ENCODE measurements at places on chromosomes 4 and X.
A peak's percentile ranks its signal among the peaks of the same experiment; 100 is the strongest.

- DNase-seq: no peak
Measured at GRCh38 chr4:174658246-174658645, 136.0 kb upstream of the HPGD start.

GRCh38 chrX:68365341-68365740 is 68.0 kb downstream of the OPHN1 start:
- no peak for DNase-seq

DNA sequence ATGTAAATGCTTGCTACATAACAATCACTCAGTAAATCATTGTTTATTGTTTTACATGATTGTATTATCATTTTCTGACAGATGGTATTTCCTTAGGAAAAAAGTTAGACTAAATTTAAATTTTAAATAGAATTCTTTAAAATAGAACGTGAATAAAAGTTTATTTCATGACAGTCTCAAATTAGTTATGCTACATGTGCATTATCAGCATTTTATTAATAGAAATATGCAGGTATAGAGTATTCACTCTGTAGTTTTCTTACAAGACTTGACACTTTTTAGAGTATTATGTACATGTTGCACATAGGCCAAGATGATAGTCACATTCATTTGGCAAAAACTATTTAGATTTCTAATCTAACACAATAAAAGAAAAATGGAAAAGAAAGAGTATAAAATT is 213.3 kb upstream of the SPRY1 start:
- DNase-seq: no peak

- DNase-seq: no peak
Measured at GRCh38 chr4:14176613-14177012, 549.1 kb upstream of the BOD1L1 start.

DNA sequence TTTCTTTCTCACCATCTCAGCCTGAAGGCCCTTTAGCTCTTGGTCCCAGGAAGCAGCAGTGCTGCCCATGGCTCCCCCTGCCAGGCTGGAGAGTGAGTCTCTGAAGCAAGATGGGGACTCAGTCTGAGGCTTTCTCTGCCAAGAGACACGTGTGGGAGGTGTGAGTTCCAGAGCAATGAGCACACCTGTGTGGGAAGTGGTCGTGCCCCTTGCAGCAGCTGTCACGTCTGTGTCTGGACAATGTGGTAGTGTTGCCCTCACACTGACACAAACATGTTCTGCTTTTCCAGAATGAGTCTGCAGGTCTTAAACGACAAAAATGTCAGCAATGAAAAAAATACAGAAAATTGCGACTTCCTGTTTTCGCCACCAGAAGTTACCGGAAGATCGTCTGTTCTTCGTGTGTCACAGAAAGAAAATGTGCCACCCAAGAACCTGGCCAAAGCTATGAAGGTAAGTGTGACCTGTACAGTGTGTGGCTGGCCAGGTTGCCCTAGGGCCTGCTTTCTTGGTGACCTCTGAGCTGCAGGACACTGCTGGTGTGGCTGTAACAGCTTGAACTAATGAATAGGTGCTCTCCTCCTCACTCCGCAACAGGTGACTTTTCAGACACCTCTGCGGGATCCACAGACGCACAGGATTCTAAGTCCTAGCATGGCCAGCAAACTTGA is 1.9 kb downstream of the TACC3 start:
- DNase-seq: peak; percentile 67

GRCh38 chr4:82899374-82900065 is 1.0 kb upstream of the THAP9 start:
- no peak for DNase-seq

- no peak for DNase-seq
Measured at GRCh38 chr4:148067301-148067916, 335.5 kb downstream of the ARHGAP10 start.

DNA sequence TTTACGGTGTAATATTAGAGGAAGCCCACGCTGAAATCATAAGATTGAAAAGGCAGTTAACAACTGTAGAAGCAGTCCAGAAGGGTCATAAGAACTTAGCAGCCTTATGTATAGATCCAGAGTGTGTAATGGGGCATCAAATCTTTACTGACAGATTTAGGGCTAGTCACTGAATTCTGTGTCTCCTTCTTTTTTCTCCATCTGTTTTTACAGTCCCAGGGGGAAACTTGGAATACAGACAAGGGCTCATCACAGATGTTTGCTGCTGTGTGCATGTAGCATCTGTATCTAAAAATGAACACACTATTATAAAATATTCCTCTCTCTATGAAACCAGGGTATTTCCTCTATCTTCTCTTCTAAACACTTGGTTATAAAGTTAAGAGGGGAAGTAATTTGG is 43.9 kb downstream of the CYSLTR1 start:
- DNase-seq: no peak

DNA sequence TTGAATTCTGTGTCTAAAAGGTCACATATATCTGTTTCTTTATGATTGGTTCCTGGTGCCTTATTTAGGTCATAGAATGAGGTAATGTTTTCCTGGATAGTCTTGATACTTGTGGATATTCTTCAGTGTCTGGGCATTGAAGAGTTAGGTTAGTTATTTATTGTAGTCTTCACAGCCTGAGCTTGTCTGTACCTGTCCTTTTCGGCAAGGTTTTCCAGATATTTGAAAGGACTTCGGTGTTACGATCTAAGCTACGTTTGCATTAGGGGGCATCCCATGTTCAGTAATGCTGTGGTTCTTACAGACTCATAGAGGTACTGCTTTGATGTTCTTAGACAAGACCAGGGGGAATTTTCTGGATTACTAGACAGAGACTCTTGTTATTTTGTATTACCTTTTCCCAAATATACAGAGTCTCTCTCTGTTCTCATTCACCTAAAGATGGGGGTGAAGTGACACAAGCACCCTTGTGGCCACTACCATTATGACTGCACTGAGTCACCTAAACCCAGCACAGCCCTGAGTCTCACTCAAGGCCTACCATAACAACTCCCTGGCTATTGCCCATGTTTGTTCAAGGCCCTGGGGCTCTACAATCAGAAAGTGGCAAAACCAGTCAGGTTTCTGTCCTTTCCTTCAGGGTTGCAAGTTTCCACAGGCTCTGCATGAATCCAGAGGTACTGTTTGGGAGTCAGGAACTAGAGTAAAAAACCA is 30.1 kb upstream of the CYSLTR1 start:
- DNase-seq: no peak

DNA sequence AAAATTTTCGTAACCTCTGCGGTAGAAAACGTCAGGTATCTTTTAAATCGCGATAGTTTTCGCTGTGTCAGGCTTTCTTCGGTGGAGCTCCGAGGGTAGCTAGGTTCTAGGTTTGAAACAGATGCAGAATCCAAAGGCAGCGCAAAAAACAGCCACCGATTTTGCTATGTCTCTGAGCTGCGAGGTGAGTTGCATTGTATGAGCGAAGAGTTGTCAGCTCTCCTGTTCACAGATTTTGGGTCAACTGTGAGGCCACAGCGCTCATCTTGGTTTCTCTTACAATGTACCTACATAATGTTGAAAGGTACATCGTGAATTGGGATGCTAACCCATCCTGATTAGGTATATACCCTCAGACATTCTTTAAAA is 486 bp downstream of the CLCN3 start:
- DNase-seq: no peak

GRCh38 chr4:89860971-89861370 is 24.0 kb upstream of the SNCA start:
- no peak for DNase-seq

GRCh38 chr4:180190382-180190781 is 2052.8 kb upstream of the TENM3 start:
- no peak for DNase-seq

DNA sequence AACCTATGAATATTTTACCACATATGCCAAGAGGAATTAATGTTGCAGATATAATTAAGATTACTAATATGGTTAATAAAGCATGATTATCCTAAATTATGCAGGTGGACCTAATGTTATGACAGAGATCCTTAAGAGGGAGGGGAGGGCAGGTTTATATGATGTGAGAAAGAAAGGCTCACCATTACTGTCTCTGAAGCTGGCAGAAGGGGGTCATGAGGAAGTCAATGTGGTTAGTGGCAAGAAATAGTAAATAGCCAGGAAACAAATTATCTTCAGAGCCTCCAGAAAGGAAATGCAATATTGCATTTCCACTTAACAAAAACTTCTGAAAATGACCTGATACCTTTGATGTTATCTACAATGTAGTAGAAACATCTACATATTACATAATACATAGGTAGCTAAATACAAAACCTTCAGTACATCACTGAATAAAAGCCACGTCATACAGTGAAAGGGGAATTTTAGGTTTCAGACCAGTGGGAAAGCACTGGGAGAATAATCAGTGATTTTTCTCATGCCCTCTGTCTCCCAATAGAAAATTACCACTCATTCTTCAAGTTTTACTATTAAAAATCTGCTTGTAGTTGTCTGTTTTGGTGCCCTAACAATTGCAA is 609.2 kb downstream of the SPOCK3 start:
- no peak for DNase-seq

- no peak for DNase-seq
Measured at GRCh38 chr4:25916870-25917269, 2.9 kb downstream of the SMIM20 start.

- DNase-seq: no peak
Measured at GRCh38 chr4:19349416-19349815, 902.3 kb upstream of the SLIT2 start.

DNA sequence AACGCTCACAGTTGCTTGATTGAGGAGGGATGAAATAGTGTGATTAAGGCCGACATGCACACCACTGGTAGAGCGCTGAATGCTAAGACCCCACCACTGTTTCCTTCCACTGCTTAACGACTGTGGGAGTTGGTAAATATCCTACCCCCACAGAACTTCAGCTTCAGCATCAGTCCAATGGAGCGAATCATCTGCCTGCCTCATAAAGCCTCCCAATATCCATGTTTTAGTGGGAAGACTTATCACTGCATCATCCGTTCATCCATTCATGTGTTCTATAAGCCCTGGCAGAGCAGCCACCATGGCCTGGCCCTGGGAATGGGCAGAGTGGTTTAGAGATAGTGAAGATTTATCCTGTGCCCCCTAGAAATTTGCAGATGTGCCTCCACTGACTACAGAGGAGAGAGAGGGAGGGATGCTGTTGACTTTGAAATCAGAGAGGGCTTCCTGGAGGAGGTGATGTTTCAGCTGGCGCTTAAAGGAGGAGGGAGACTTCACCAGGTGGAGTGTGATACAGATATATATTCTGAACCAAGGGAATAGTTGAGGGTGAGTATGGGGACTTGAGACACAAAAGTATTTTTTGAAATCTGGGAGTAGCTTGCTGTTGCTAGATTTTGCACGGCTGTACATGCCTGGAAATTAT is 71.9 kb upstream of the STX18 start:
- no peak for DNase-seq

DNA sequence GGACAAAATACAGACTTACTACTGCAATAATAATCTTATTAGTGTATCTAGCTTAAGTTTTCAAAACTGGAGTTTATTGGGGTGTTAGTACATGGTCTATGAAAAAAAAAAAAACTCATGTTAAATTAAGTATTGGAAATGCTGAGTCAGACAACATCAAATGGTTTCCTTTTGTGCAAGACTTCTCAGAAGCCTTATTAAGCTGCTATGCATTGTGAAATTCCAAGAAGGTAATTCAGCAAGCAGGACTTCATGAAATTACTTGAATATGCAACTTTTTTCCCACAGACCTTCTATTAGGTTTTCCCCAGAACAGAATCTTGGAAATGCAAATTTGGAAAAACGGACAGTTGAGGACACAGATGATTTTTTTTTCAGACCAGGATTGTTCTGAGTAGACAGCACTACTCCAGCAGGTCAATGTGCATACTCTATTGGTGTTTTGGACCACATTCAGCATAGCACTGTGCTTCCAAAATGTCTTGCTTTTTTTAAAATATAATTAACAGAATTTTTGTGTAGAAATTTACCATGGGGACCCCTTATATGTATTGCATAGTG is 568.8 kb upstream of the TENM3 start:
- no peak for DNase-seq

DNA sequence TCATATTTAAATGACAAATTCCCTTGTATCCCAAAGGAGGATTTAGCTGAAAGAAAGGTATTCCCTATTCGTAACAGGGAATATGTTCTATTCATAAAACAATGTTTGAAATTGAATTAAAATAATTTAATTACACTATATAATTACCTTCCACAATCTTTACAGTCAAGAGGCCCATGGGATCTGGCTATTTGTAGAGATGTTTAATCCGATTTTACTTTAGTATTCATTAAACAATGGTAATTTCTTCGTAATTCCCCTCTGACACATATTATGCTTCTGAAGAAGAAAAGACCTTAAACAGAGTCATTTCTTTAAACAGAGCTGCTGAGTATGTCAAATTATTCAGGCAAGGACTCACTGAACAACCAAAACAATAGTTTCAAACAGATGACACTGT is 98.8 kb downstream of the MAGEC1 start:
- DNase-seq: no peak

- DNase-seq: no peak
Measured at GRCh38 chrX:40628506-40628905, 5.3 kb downstream of the MPC1L start.

DNA sequence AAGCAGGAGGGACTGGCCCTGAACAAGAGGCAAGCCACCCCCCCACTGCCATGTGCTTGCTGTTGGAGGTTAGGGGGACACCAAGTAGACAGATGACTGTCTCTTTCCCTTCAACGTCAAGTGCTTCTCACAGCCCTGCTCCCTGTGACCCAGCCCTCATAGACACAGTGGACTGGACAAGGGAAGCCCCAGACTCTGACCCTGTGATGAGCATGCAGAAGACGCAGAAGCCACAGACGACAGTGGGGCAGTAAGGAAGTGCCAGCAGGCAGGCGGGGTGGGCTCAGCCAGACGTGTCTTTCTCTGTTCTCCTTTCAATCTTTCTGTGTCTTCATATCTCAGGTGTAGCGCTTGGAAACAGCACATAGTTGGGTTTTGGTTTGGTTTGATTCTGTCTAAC is 2.4 kb upstream of the L1CAM start:
- no peak for DNase-seq

GRCh38 chr4:97978791-97979488 is 164.3 kb downstream of the STPG2 start:
- DNase-seq: no peak

DNA sequence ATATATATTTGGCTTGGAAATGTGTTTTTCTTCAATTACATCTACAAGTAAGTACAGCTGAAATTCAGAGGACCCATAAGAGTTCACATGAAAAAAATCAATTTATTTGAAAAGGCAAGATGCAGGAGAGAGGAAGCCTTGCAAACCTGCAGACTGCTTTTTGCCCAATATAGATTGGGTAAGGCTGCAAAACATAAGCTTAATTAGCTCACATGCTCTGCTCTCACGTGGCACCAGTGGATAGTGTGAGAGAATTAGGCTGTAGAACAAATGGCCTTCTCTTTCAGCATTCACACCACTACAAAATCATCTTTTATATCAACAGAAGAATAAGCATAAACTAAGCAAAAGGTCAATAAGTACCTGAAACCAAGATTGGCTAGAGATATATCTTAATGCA is 26.1 kb downstream of the NUDT6 start:
- no peak for DNase-seq
